HCT116 (cell line): ENCODE measurements at places on chromosomes 12 and 14.
A peak's percentile ranks its signal among the peaks of the same experiment; 100 is the strongest.

DNA sequence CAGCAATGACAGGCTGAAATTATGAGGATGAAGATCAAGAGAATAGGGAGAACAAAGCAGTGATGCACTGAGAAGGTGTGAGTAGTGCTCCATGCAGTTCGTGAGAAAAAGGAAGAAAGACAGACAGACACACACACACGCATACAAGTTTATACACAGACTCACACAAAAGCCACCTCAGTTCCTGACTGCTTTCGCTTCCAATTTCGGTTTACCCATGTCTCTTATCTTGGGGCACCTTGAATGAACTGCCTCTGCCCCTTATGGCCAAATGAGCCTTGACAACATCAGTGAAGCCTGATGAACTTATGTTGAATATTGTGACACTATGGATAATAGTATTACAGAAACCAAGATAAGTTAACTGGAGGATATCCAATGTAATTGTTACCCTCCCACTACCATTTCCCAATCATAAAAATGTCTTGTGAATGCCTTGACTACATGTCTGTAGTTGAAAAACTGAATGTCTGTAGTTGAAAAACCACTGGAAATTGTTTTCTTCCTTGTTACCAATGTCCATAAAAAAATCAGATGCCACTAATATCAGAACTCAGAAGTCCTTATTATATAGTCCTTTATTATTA, 380.4 kb upstream of the DDHD1 start:
- DNase-seq, result no peak

- DNase-seq, result no peak
These were observed 5.4 kb downstream of the MAGOHB start for GRCh38 chr12:10607885-10608458.

- no peak for DNase-seq
These were observed 73.1 kb upstream of the MYL2 start for GRCh38 chr12:110993434-110993833.

DNA sequence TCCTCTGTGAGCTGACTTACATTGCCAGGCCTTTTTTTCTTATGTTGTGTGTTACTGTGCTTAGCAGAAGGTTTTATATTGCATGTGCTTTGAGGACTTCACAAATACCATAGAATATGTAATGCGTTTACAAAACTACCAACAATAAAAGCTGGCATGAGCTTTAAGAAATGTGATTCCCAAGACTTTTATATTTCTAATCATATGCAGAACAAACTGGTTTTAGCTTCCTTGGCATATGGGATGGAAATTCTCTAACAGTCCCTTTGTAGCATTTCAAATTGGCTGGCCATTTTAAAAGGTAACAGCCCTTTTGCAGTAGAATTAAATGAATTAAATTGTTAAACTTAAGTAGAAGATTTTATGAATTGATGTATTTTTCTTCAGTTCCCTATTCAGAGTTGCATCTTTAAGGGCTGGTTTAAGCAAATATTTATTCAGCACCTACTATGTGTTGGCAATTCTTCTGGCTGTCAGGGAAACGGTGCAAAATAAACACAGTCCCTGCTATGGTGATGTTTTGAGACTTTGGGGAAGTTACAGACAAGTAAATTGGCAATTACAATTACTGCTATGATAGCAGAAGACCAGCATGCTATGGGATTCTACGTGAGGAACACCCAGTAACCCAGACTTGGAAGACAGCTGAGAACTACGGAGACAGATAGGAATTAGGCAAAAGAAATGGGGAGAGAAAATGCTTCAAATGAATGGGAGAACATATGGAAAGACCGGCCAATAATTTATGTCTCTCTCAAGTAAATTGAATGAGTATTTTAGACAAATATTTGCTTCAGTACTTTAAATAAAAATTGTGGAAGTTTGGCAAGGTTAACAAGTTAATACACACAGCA, 446.4 kb downstream of the EGLN3 start:
- DNase-seq, result no peak

DNA sequence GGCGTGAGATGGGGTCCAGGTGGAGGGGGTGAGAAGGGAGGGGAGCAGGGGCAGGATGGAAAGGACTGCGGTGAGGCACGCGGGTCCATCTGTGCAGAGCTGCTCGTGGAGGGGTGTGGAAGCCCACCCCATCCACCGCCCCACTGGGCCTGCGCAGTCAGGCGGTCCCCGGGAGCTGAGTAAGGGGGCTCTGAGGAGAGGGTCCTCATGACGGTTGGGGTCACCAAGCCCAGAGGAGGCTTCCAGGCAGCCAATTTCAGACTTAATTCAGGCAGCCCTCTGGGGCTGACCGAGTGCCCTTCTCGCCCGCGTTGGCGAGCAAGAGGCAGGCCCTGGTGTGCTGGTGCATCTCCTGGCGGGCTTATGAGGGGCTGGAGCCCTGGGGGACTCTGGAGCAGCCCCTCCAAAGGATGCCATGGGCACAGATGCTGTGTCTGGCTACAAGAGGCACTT, 115.5 kb downstream of the KIF26A start:
- no peak for DNase-seq

DNA sequence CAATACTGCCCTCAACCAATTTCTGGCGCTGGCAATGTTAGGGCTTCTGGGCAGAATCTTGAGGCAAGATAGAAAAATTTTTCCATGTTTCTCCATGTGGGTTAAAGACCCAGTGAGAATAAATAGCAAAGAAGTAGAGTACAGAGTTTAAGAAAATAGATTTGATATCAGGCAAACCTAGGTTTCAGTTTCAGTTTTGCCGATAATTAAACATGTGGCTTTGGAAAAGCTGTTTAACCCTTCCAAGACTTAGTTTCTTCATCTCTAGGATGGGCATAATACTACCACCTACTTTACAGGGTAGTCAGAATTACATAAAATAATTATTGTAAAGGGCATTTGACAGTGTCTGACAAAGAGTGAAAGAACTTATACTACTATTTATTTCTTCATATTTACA, 360.4 kb downstream of the PCNX1 start:
- no peak for DNase-seq

DNA sequence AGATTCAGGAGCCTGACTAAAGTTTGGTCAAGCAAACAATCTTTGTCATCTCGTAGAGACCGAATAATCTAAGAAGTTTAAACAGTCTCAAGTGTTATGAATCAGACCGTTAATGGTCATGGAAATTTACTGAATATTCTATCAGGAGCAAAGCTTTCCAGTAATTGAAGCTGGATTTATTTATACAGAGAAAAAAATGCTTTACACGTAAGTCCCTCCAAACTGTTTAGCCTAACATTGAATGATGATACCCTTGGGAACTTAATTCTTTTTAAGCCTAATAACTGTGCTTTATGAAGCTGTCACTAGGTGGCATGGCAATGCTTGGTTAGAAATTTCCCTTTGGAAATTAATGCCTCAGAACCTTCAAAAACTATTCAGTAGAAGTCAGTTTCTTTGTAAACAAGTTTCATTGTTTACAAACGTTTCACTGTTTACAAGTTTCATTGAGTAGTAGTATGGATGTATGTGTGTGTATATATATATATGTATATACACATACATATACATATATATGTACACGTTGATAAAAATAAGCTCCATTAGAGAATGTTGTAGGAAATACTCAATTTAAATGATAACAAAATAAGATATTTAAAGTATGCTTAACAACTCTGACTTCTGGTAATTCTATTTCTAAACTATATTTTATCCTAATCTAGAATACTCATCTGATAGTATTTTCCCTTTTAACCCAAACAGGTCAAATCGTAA, 32.1 kb downstream of the DEPDC4 start:
- peak; percentile 29 for DNase-seq

GRCh38 chr14:102496958-102497744, 12.4 kb downstream of the ANKRD9 start:
- no peak for DNase-seq

- no peak for DNase-seq
These were observed 57.3 kb downstream of the DAD1 start for GRCh38 chr14:22531451-22532344.

- no peak for DNase-seq
These were observed 151.6 kb downstream of the SYT1 start for GRCh38 chr12:79016181-79016580.

GRCh38 chr14:92653162-92653651, 95.2 kb downstream of the LGMN start:
- no peak for DNase-seq

- no peak for DNase-seq
These were observed 41.3 kb upstream of the SYCP3 start for GRCh38 chr12:101780599-101780998.

DNA sequence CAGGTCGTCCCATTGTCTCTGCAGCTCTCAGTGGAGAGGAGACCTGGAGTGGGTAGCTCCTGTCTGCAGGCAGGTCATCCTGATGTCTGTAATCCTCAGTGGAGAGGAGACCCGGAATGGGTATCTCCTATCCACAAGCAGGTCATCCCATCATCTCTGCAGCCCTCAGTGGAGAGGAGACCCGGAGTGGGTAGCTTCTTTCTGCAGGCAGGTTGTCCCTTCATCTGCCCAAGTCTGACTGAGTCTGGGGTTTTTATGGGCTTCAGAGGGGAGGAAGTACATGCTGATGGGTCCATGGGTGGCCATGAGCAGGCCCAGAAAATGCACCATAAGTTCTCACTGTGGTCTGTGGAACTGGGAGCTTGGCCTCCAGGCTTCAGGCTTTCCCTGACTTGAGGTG, 28.9 kb upstream of the PAPLN start:
- peak; percentile 8 for DNase-seq

DNA sequence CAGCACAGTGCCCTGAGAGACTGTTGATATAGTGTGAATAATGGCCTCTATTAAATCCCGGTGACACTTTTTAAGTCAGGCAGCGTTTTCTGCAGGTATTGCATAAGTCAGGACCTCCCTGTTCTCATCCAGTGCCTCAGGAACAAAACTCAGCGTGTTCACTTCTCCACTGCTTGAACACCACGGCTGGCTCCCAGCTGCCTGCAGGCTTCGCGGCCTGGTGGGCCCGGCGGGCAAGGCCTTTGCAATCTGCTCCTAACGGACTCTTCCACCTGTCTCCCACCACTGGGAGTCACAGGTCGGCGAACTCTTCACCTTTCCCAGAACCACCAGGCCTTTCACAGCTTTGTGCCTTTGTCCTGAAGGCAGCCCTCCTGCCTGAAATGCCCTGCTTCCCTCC, 18.7 kb downstream of the RFX4 start:
- DNase-seq, result no peak

DNA sequence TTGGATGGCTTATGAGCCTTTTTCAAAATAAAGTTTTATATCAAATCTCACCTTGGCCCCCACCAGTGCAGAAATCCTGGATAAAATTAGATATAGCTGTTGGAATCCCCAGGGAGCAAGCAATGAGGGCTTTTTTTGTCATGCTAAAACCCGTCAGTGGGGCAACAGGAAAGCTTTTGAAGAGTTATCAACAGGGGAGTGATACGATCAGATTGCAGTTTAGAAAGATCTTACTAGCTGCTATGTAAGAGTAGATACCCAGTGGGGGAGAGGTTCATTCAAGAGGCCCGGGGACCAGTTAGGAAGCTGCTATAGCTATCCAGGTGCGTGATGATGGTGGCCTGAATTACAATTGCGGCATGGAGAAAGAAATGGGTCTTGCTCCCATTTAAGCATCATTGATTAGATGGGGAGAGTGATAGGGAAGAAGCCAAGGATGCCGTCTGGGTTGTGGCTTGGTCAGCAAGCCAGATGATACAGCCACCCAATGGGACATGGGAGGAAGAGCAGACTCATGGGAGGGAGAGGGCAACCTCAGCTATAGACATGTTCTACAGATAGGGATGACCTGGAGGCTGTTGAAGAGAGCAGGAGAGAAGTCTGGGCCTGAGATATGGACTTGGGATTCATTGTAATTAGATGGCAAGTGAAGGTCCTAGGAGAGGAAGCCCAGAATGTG, 272.4 kb downstream of the DPF3 start:
- DNase-seq, result no peak

DNA sequence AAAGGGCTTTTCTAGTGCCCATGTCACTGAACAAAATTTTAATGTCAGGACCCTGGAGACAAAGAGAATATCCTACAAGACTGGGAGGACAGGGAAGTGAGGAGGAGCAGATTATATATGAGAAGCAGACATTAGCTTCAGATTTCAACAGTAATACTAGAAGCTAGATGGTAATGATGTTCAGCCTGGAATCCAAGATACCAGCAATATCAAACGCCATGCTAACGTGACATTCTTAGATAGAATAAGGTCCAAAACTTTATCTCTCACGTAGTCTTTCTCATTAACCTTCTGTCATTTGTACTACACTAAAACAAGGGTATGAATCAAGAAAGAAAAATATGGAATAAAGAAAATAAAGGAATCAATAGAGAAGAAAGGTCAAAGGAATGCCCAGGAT, 18.7 kb downstream of the SOS2 start:
- DNase-seq, result no peak

GRCh38 chr14:68623826-68624225, 169.0 kb downstream of the ZFP36L1 start:
- no peak for DNase-seq

- DNase-seq, result no peak
These were observed 200.2 kb downstream of the TTC8 start for GRCh38 chr14:89024691-89025090.

DNA sequence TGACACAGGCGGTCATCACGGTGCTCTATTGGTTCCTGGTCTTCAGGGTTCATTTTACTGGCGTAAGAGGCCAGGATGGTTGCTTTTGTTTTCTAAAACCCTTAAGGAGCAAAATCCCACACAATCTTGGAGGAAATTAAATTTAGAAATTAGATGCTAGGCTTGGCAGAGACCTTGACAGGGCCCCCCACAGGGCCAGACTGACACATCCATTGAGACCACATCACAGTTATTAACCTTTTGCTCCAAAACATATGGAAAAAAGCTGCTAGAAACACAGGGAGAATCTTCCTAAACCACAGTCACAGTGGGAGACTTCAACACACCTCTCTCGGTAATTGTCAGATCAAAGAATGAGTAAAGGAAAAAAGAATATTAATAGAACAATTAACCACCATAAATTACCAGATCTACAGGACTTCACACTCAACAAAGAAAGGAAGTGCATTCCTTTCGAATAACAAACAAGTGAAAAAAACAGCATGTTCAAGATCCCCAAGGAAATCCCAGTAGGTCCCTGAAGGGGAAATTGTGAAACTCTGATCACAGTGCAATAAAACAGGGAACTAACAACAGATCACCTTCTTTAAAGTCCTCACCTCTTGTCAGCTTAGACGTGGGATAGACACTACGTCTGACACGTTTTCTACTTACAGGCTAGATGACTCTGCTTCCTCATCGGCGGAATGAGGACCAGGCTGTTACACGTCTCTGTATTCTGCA, 40.2 kb upstream of the TMEM179 start:
- DNase-seq, result no peak

GRCh38 chr12:55940065-55940732, 9.2 kb downstream of the DGKA start:
- peak; percentile 59 for DNase-seq

DNA sequence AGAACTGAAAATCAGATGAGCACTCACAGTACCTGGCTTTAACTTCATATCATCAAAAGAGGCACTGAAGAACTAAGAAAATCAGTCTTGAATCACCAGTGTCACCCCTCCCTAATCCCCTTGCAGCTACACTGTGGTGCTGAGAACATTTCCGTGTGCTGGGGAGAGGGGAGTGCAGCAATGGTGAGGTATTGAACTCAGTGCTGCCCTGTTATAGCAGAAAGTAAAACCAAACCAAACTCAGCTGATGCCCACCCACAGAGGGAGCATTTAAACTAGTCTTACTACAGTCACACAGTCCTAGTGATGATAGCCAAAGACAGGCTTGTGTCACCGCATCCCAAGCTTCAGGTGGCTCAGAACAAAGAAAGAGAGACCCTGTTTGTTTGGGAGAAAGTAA, 122.1 kb downstream of the CPNE8 start:
- DNase-seq, result no peak

- no peak for DNase-seq
These were observed 759.8 kb upstream of the MDGA2 start for GRCh38 chr14:48435221-48435620.

GRCh38 chr12:109147954-109148353, 31.6 kb downstream of the ACACB start:
- DNase-seq, result no peak

GRCh38 chr14:68520637-68521556, 272.0 kb downstream of the ZFP36L1 start:
- DNase-seq, result peak; percentile 81
